Central memory CD8-positive, alpha-beta T cell (primary cell): ENCODE measurements at places on chromosomes 6 and 20.

DNA sequence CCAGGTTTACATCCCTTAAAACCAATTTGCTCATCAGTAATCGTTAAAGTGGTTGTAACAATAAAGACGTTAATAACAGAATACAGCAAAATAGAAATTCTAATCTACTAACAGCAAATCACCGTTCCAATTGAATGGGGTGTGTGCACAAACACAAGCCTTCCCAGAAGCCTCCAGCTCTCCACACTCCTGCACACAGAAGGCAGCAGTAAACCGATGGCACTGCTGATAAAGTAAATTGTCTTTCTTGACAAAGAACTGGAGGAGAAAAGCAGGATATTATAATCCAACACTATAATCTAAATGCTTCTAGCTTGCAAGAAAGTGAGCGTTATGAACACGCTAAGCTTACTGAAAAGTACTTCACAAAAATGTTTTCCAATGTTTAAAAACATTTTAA lies 7.0 kb downstream of the ZNF217 start:
- no peak for DNase-seq
- peak overlapping the region; percentile 91 for H3K27ac ChIP-seq
- H3K36me3 ChIP-seq, result peaks cover 19% of the 10 kb centered on the region
- peaks cover 52% of the 10 kb centered on the region for H3K4me1 ChIP-seq
- peak overlapping the region; percentile 80 for H3K4me3 ChIP-seq

- H3K27me3 ChIP-seq, result no peaks in the 10 kb centered on the region
- peak overlapping the region; percentile 29 for H3K27ac ChIP-seq
- peaks cover 10% of the 10 kb centered on the region for H3K4me1 ChIP-seq
- peaks cover 11% of the 10 kb centered on the region for H3K36me3 ChIP-seq
Measured at GRCh38 chr20:45391559-45391958, 13.4 kb upstream of the TP53TG5 start.

GRCh38 chr6:167013067-167013466 lies 13.9 kb downstream of the CEP43 start:
- H3K27me3 ChIP-seq, result no peaks in the 10 kb centered on the region
- peaks cover 35% of the 10 kb centered on the region for H3K36me3 ChIP-seq
- no peak for DNase-seq
- peaks cover 8% of the 10 kb centered on the region for H3K4me1 ChIP-seq
- H3K4me3 ChIP-seq, result no peak overlapping the region
- no peak overlapping the region for H3K27ac ChIP-seq

DNA sequence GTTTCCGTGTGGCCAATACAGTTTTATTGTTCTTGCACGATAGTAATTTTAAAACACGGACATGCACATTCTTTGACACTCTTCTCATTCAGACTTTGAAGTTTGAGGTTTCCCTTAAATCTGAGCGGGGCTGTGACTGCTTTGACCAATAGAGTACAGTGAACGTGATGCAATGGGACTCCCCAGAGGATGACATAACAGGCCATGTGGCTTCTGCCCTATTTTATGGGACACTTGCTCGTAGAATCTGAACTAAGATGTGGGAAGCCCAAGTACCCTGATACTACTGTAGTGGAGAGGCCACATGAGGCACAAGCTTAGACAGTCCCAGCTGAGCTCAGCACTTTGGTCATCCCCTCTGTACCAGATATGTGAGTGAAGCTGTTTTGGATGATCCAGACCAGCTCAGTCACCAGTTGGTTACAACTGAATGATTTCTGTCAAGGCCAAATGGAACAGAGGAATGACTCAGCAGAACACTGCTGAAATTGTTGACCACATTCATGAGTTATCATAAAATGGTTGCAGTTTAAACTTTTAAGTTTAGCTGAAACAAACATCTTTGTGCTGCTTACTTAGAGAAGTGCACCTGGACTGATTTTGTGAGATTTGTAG lies 279.4 kb downstream of the RFPL4B start:
- no peak overlapping the region for H3K4me3 ChIP-seq
- no peak overlapping the region for H3K27ac ChIP-seq
- H3K27me3 ChIP-seq, result no peaks in the 10 kb centered on the region
- DNase-seq, result no peak
- H3K4me1 ChIP-seq, result no peaks in the 10 kb centered on the region

- peaks cover 25% of the 10 kb centered on the region for H3K4me1 ChIP-seq
- DNase-seq, result no peak
- peak overlapping the region; percentile 42 for H3K27ac ChIP-seq
- H3K36me3 ChIP-seq, result peaks cover 9% of the 10 kb centered on the region
- peak overlapping the region; percentile 90 for H3K4me3 ChIP-seq
- no peaks in the 10 kb centered on the region for H3K27me3 ChIP-seq
Measured at GRCh38 chr6:135181333-135182070, 394 bp downstream of the MYB start.

DNA sequence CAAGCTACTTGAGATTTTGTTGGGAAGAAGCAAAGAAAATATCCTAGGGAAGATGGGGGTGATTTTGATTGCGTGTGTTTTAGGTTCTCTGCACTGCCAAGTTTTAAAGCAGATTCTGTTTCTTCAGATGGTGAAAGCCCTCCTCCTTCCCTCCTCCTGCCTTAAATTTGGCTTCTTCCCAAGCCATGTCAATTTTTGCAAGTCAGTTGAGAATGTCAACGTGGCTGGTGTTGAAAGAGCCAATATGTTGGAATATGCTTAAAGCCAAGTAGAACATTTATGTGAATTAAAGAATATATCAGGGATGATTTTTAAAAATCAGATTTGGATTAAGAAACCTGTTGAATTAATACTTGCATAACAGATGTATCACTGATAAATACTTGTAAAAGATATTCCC lies 270.8 kb downstream of the ARID1B start:
- no peaks in the 10 kb centered on the region for H3K27me3 ChIP-seq
- H3K27ac ChIP-seq, result no peak overlapping the region
- DNase-seq, result no peak
- peaks cover 7% of the 10 kb centered on the region for H3K36me3 ChIP-seq
- H3K4me3 ChIP-seq, result no peak overlapping the region

- no peaks in the 10 kb centered on the region for H3K36me3 ChIP-seq
- H3K4me3 ChIP-seq, result no peak overlapping the region
Measured at GRCh38 chr6:165743366-165743898, 80.4 kb upstream of the PDE10A start.

DNA sequence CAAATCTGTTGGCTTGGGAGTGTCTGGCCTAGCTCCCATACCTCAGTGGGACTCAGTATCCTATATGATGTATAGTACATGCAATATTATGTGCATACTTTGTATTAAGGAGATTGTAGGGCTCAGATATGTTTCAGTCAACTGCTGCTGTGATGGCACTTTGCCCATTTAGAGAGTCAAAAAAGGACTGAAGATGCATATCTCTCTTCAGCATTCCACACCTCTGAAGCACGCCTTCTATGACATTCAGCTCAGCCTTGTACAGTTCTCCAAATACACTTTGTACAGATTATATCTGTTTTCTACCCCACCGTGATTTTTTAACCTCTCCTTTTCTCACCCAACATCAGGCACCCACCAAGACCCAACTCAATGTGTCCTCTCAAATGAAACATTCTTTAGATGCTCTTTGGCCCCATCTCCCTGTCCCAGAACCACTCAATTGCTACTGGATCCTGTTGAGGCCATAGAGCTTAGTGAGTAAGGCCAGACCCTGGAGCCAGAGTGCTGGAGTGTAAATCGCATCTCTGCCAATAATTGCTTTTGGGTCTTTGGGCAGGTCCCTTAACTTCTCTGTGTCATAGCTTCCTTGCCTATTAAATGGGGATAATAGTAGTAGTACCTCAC lies 15.6 kb downstream of the ENPP1 start:
- no peaks in the 10 kb centered on the region for H3K4me1 ChIP-seq
- H3K4me3 ChIP-seq, result no peak overlapping the region
- H3K36me3 ChIP-seq, result no peaks in the 10 kb centered on the region
- H3K27me3 ChIP-seq, result peaks cover 49% of the 10 kb centered on the region
- no peak for DNase-seq
- no peak overlapping the region for H3K27ac ChIP-seq

- H3K4me1 ChIP-seq, result no peaks in the 10 kb centered on the region
- H3K4me3 ChIP-seq, result no peak overlapping the region
- H3K27ac ChIP-seq, result no peak overlapping the region
- no peaks in the 10 kb centered on the region for H3K36me3 ChIP-seq
- DNase-seq, result no peak
Measured at GRCh38 chr6:119832411-119832810, 482.9 kb upstream of the MAN1A1 start.

- H3K4me1 ChIP-seq, result peaks cover 46% of the 10 kb centered on the region
- H3K27me3 ChIP-seq, result no peaks in the 10 kb centered on the region
- H3K36me3 ChIP-seq, result peaks cover 3% of the 10 kb centered on the region
- DNase-seq, result no peak
Measured at GRCh38 chr6:137265561-137266308, 46.5 kb upstream of the IFNGR1 start.

GRCh38 chr20:62596486-62596885 lies 45.8 kb upstream of the SLCO4A1 start:
- no peak for DNase-seq
- peaks cover 45% of the 10 kb centered on the region for H3K27me3 ChIP-seq
- H3K4me3 ChIP-seq, result no peak overlapping the region
- no peaks in the 10 kb centered on the region for H3K4me1 ChIP-seq
- no peak overlapping the region for H3K27ac ChIP-seq

DNA sequence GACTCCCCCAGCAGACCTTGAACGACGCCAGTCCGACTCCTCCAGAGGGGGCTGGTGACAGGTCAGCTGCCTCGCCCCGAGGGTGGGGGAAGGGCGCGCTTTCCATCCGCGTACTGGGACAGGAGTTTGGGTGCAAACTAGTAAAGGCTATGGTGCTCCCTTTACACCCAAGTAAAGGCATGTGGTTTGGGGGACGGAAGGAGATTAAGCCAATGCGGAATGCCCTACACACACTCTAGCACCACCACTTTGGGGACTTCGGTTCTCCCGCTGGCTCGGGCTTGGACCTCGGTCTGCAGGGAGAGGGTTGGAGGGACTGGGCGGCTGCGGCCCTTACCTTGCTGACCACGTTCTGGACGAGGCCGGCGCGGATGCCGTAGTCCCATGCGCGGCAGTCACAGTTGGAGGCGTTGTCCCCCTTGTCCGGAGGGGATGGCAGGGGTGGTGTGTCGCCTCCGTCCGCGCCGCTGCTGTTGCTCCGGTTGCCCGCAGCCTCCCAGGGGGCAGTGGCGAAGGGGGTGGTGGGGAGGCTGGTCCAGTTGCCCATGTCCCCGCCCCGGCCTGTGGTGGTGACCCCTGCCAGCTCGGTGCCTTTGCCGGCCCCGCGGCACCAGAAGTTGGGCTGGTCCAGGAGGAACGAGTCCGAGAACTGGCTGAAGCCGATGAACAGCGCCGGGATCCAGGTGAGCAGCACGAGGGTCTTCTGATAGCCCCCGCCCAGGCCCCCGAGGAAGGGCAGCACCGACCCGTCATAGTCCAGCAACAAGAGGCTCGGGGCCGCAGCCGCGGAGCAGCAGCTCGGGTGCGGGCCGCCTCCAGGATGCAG lies 1.1 kb downstream of the SLC22A23 start:
- no peak overlapping the region for H3K4me3 ChIP-seq
- no peak overlapping the region for H3K27ac ChIP-seq
- peaks cover 34% of the 10 kb centered on the region for H3K27me3 ChIP-seq
- no peak for DNase-seq

DNA sequence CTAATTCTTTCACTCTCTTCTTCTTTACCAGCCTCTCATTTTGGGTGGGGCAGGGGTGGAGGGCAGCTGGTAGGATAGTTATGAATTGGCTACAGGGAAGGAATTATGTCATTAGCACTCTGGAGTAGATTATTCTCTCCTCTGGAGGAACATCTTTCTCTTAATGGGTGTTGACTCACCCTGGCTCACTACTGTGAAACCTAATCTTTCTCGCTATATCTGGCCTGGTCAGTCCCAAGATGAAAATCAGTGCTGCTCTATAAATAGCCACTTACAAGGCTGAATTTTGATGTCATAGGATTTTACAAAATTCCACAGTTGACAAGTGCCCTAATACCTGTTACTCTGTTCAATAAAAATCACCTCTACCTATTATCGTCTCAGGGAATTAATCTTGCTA lies 151.3 kb downstream of the COL9A1 start:
- DNase-seq, result no peak
- H3K27me3 ChIP-seq, result peaks cover 10% of the 10 kb centered on the region
- no peak overlapping the region for H3K27ac ChIP-seq
- H3K36me3 ChIP-seq, result peaks cover 2% of the 10 kb centered on the region

- no peaks in the 10 kb centered on the region for H3K4me1 ChIP-seq
- H3K27ac ChIP-seq, result no peak overlapping the region
- no peaks in the 10 kb centered on the region for H3K27me3 ChIP-seq
- no peaks in the 10 kb centered on the region for H3K36me3 ChIP-seq
Measured at GRCh38 chr20:62347445-62347844, 19.7 kb downstream of the LAMA5 start.

DNA sequence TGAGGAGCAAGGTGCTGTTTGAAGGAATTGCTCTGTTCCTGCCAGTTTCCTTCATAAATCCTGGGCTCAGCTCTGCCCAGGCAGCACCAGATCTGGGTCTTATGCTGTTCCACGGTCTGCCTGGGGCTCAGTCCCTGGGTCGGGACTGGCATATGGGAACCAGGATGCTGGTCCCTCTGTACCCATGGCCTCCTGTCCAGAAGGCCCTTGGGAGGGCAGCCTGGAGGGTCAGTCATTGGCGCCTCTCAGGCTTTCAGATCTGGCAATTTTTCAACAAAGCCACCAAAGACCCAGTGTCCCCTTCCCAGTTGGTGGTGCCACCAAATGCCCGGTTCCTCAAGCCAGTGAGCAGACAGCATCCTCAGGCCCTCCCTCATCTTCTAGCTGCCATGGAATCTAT lies 232.7 kb upstream of the SULF2 start:
- H3K36me3 ChIP-seq, result no peaks in the 10 kb centered on the region
- H3K27me3 ChIP-seq, result peaks cover 41% of the 10 kb centered on the region
- no peaks in the 10 kb centered on the region for H3K4me1 ChIP-seq
- no peak overlapping the region for H3K27ac ChIP-seq
- DNase-seq, result no peak
- no peak overlapping the region for H3K4me3 ChIP-seq

DNA sequence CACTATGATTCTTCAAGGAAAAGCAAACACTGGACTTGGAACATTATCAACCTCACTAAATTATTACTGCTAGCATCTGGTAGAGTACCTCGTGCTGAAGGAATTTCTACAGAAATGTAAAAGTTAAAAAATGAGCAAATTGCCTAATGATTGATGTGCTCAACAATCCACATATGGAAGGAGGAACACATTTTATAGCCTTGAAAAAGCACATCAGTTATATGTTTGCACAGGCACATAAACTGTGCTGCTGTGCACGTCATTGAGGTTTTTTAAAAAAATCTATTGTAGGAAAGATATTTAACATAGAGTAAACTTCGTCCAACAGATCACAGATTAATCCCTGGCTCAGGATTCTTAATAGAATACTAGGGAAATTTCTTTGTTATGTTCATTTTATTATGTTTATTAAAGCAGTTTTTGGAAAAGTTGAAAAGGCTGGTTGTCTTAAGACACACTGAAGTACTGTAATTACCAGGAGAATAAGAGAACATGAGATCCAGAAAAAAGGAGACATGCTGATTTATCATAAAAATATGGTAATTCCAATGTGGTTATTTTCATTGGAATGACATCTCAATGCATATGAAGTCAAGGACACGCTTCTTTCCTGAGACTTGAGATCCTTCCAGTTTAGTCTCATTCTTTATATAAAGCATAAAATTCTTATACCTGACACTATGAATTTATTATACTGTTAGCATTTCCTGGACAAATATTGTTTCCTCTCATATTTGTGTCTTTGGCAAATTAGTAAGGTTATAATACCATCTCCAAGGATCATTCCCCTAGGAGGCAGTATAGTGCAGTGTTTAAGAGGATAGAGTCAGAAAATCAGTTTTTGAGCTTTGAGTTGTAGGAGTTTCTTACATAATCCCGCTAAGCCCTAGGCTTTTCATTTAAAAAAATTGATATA lies 511.1 kb downstream of the TENT5A start:
- no peaks in the 10 kb centered on the region for H3K4me1 ChIP-seq
- no peak overlapping the region for H3K27ac ChIP-seq
- H3K27me3 ChIP-seq, result no peaks in the 10 kb centered on the region
- no peaks in the 10 kb centered on the region for H3K36me3 ChIP-seq
- H3K4me3 ChIP-seq, result no peak overlapping the region
- no peak for DNase-seq
